Right kidney (tissue), 9 donors: ENCODE measurements at places on chromosomes 2 and 18.

DNA sequence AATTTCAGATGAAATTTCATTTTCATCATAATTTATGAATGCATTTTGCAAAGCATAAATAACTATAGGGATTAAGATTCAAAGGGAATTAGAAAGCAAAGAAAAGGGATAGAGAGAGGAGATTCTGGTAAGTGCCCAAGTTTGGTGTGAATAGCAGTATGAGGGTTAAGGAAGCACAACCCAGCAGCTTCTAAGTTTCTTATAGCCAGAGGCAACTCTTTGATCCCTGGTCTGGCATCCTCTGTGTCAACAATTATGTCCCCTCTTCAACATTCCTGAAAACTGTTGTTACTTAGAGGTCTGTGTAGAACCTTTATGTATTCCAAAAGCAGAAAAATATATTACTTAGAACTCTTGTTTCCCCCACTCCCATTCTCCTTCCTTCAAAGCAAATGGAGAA lies 171.6 kb upstream of the SATB2 start:
- no peak for DNase-seq

DNA sequence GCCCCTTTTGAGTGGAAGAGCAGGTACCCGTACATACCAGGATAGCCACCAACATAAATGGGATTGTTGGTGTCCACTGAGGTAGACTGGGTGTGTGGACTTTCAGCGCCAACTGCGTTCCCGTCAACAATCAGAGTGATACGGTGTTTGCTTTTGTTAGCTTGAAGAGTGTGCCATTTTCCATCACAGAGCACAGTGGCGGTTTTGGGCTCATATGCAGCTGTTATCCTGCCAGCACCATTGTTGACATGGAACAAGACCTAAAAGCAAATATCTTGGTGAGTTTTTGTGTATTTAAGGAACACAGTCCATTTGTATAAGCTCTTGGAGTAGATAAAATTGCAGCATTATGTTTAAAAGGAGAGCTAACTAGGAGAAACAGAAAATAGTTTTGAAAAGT lies 174.5 kb downstream of the LAMA1 start:
- no peak for DNase-seq

- DNase-seq, result no peak
Measured at GRCh38 chr2:63345285-63345633, 243.0 kb downstream of the WDPCP start.

DNA sequence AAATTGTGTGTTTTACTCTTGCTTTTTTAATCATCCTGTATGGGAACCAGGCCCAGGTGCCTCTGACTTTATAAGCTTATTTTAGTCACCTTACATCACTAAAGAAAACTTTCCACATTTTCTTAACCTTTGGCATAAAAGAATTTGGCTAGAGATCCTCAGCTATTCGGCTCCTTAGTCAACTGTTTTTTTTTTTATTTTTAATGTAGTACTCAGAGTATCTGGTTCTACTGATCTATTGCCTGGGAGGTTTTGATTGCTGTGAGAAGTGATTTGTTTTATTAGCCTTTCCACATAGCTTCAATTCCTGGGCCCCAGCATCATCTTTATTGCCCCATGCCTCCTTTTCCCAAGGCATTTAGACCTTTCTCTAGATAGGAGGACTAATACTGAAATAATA lies 121.0 kb downstream of the MYO1B start:
- DNase-seq, result no peak

DNA sequence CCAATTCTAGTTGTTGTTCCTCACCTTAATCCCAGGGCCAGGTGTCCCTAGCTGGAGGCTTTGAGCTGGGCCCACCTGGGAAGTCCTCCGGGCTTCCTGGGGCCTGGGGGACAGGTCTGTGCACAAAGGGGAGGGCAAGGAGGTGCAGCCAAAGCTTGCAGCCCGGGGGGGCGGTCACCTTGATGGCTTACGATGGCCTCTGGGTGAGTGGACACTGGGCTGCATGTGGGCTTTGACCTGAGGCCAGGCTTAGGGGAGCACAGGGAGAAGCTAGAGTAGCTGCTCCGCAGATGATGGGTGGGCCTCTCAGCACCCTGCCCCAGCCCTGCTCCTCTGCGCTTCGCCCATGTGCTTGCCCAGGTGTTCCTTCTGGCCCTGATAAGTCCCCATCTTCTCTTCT lies 41.8 kb upstream of the HAAO start:
- no peak for DNase-seq

- DNase-seq, result no peak
Measured at GRCh38 chr2:11067221-11068078, 87.8 kb upstream of the SLC66A3 start.
